Left cardiac atrium (tissue), 4 donors: ENCODE measurements at places on chromosomes 6 and 20.

- DNase-seq, result no peak
These were observed 38.3 kb downstream of the MAFB start for GRCh38 chr20:40650707-40651106.

DNA sequence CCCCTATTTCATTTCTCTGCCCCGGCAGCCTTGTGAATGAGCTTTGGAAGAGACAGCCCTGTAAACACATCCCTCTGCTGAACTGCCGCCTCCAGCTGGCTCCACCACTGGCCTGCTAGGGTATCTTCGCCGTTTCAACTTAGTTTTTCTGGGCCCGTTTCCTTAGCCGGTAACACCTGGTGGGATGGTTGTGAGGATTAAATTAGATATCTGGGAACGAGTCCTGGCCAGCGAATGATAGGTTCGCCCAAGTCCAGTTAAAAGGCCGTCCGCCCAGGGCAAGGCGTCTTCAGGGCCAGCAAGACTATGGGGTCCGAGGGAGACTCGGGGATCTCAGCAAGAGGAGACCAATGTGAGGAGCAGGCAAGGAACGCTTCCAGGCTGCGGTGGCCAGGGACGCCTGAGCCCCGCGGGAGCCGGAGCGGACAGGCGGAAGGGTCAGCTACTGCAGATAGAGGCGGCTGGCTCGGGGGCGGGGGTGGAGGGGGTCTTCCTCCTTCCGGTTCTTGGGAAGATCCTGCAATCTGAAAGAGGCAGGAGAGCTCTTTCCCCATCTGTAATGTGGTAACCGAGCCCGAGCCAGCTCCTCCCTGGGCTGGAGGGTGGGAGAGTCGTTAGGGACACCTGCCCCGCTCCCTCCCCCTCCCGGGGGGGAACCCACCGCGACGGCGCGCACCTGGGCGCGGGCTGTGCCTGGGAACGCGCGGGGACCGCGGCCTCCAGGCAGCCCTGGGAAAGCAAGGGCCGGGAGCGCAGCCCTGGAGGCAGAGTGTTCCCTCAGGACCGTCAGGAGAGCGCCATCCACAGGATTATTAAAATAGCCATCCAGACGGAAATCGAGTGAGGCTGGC is 4.5 kb upstream of the PTCRA start:
- no peak for DNase-seq

DNA sequence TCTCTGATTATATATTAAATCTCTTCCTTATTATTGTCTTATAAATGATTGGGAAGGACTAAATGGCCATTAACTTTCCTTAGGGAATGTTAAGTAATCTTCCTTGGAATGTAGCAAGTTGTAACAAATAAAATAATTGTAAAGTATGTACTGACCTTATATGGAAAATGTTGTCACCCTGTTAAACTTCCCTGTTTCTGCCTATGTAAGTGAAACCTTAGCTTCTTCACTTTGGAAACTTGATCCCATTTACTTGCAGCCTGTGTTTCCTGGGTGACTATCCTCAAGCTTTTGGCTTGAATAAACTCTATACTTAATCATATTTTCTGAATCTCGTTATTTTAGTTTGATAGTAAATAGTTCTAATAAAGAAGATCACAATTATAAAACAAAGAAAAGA is 519.5 kb upstream of the PTCHD4 start:
- DNase-seq, result no peak

DNA sequence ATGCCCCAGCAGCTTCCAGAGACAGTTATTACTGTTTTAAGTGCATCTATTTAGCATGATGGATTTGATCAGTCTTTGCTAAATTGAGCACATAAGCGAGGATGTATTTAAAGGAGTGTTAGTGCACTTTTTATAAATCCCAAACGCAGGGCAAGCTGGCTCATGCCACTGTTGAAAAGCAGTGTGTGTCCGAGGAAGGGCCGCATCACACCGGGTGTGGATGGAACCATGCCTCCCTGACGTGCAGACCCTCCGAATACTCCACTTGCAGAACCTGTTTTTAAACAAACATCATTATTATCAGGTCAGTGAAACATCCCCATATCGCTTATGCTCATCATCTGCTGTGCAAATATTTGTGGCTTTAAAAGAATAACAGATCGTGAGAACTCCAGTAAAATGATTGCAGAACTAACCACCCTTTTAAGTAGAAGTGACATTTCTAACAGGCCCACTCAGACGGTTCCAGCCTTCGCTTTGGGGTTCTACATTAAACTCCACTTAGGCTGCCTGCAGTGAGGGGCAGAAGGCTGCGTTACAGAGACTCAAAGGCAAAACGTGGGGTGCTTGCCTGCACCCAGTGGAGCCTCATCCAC is 190.1 kb downstream of the CDH4 start:
- DNase-seq, result no peak

GRCh38 chr6:137341681-137342195 is 122.6 kb upstream of the IFNGR1 start:
- DNase-seq, result peak; percentile 29

DNA sequence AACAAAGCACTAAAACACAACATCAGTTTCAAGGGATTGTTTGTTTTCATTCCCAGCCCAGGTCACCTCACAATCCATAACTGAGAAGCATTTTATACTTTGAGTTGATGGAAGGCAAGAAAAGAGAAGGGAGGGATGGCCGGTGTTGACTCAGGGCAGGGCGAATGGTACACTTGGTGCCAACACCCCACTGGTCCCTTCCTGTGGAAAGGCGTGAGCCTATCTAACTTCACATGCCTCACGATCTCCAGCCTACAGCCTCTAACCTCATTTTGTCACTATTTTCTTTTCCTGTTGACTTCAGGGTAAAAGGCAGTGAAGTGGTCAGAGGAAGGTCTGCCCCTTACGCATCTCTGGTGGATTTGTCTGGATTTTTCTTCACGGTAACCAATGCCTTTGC is 53.5 kb upstream of the SASH1 start:
- no peak for DNase-seq

DNA sequence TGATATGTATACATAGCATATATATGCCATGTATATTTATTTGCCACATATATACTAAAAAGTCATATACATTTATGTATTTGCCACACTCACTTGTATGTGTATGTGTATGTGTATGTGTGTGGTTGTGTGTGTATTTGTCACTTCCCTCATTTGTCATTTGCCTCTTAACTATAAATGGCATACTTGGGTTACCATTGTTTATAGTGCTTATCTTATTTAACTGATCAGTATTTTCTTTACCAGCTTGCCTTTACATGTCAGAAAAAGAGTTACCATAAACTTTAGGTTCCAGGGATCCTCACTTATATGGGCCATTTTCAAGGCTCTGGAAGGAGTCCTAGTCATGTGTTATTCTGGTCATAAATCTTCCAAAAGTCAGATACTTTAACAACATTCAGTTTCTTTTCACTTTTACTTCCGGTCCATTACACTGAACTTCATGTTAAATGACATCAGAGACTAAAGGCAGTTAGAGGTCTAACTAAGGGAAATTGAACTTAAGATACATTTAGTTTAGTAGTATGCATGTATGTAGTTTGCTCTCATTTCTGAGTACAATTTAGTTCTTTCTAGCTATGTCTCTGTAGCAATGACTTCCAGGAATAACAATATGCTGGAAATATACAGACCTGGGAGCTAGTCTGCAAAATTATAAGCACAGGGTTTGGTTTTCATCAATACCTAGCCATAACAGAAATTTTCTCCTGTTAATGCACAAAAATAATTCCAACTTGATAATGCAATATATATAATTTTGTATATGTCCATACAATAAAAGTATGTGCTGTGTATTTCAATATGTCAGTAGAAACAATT is 33.7 kb upstream of the HIVEP1 start:
- DNase-seq, result no peak

- no peak for DNase-seq
These were observed 266.3 kb downstream of the CDC5L start for GRCh38 chr6:44653761-44654218.

- no peak for DNase-seq
These were observed 10.3 kb downstream of the NFYA start for GRCh38 chr6:41083072-41083471.

GRCh38 chr6:2783188-2783963 is 18.2 kb downstream of the WRNIP1 start:
- DNase-seq, result no peak

DNA sequence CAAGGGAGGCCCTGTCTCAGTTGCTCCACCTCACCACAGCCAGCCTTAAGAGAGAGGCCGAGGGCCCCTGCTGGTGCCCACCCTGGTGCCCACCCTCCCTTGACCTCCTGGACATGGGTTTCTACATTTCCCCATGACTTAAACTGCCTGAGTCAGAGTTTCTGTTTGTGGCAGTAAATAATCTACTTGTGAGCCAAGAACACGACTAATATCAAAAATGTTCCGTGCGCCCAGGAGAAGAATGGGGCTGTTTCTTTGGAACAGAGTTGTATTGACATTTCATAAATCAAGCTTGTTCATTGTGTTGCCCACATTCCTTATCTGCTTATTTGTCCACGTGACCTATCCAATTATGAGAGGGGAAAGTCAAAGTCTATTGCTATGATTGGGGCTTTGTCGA is 143.5 kb downstream of the ANKRD60 start:
- no peak for DNase-seq

GRCh38 chr6:84448331-84448730 is 220.9 kb upstream of the CEP162 start:
- DNase-seq, result no peak

- DNase-seq, result no peak
These were observed 171.4 kb upstream of the SYNDIG1 start for GRCh38 chr20:24297993-24298392.

GRCh38 chr20:46512943-46513844 is at the start of gene ZNF334:
ZNF334 (minus strand) TSS chr20:46513559; CDS start chr20:46512102, 1,457 bp downstream.
- DNase-seq, result peak; percentile 80

- DNase-seq, result no peak
These were observed 39.7 kb downstream of the TRAM2 start for GRCh38 chr6:52537001-52537753.

DNA sequence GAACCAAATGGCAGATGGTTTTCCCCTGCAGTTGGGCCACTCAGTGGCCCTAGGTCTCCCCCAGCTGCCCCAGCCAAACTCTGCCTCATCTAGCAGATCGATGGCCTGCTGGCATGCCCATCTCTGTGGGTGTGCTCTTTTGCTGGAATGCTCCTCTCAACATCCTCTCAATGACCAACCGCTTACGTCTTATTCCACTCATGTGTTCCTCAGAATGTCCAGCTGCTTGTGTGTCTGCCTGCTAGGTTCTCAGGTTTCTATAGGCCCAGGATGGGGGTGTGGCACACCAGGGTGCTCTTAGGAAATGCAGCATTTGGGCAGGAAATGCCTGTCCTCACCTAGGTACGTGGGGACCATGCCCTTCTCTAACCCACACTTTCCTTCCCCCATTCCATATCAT is 509.9 kb upstream of the SYNCRIP start:
- DNase-seq, result no peak

GRCh38 chr6:168979254-168979653 is 274.4 kb downstream of the THBS2 start:
- DNase-seq, result no peak

GRCh38 chr6:122838060-122838780 is 49.2 kb downstream of the SMPDL3A start:
- no peak for DNase-seq

GRCh38 chr6:71481801-71482200 is 193.2 kb downstream of the OGFRL1 start:
- DNase-seq, result no peak

DNA sequence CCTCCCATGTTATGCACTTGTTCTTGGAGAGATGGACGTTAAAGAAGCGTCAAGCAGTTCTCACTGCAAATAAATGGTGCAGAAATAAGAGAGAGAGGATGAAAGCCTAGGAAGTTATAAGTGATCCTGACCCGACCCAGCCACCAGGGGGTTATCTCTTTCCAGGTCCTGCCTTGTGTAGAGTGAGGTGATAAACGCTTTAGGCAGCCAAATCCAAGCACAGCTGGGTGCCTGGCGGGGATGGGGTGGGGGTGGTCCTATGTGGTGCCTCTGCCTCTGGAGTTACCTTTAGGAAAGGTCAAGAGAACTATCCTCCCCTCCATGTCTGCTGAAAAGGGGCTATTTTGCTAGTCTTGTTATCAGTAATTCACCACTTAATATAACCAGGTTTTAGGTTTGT is 9.2 kb upstream of the TFAP2A start:
- no peak for DNase-seq

DNA sequence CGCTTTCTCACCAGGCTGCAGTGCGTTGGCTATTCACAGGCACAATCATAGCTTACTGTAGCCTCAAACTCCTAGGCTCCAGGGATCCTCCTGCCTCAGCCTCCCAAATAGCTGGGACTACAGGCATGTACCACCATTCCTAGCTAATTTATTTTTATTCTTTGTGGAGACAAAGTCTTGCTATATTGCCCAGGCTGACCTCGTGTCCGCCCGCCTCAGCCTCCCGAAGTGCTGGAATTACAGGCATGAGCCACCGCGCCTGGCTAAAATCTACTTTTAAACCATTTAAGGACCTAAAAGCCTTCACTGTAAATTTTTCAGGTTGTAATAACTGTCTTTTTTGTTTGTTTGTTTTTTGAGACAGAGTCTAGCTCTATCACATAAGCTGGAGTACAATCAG is 15.2 kb downstream of the SAMHD1 start:
- no peak for DNase-seq

- DNase-seq, result no peak
These were observed 157.5 kb downstream of the TBX18 start for GRCh38 chr6:84606860-84607259.

DNA sequence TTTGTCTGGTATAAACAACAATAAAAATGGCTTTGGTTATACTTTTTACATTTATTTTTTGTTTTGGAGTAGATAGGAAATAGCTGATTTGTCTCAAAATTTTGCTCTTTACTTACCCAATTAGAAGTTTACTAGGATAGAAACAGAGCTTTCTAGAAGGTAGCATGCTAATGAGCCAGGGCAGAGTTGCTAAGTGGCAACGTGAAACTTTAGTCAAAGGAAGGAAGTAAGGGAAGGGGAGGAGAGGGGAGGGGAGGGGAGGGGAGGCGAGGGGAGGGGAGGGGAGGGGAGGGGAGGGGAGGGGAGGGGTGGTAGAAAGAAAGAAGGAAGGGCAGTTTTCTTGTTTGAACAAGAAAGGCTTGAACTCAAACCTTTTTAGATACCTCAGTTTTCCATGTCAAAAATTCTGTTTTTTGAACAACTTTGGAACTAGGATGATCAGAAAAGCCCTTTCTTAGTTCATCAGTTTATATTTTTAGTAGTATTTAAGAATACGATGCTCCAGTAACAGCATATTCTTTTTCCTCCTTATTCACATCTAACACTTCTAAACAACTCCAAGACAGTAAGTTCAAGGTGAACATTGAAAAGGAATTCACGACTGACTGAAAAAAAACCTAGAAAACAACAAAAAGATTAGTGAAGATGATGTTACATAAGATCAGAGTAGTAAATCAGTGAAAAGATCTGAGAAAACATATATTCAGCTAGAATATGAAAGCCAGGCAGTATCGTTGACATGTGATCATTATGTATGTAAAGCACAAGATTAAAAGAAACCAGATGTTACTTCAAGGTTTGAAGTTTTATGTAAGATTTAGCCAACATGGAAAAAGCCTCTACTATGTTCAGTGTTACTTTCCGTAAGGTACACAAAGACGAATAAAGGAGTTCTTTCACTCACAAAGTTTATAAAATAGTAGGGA is 263.4 kb downstream of the ARHGAP18 start:
- no peak for DNase-seq

DNA sequence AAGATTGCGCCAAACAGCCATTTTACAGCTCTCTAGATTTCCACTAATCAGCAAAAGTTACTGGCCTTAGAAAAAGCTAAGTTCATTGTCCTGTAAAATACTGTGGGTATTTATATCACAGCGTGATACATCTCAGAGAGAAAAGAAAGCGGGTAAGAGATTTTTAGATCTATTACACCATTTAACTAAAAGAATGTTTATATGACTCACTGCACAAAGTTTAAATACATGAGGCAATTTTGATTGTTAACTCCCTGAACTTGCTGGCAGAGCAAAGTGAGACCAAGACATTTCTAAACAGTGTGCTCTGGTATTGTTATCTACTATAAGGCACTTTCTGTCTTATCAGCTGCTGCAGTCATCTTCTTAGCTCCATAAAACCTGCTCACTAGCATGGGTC is 314.3 kb downstream of the EPHA7 start:
- no peak for DNase-seq
